SJCRH30 (cell line): ENCODE measurements at places on chromosomes 1 and 21. TPM values are rescaled to one million over a fixed set of nuclear protein-coding genes. Genes with fewer than 3 reads are reported as not detected.

The RAP1GAP gene
- total RNA-seq = 5.2 and 8.4 TPM in 2 replicates

- H3K4me3 ChIP-seq = no peak overlapping the region
- H3K4me1 ChIP-seq = no peaks in the 10 kb centered on the region
- no peak for DNase-seq
- no peak overlapping the region for H3K27ac ChIP-seq
These were observed 13.5 kb upstream of the LGR6 start for GRCh38 chr1:202179828-202180750.

- peak; percentile 26 for DNase-seq
- peaks cover 9% of the 10 kb centered on the region for H3K4me1 ChIP-seq
- peak overlapping the region; percentile 94 for H3K4me3 ChIP-seq
- no peaks in the 10 kb centered on the region for H3K27me3 ChIP-seq
- H3K27ac ChIP-seq = no peak overlapping the region
- H3K36me3 ChIP-seq = no peaks in the 10 kb centered on the region
These were observed 974 bp upstream of the FNBP1L start for GRCh38 chr1:93446837-93447451.

The APH1A gene
- total RNA-seq = 93.6 and 95.6 TPM in 2 replicates

GRCh38 chr1:38699330-38700076, 160.1 kb downstream of the RRAGC start:
- no peak overlapping the region for H3K4me3 ChIP-seq
- H3K36me3 ChIP-seq = no peaks in the 10 kb centered on the region
- no peaks in the 10 kb centered on the region for H3K27me3 ChIP-seq

DNA sequence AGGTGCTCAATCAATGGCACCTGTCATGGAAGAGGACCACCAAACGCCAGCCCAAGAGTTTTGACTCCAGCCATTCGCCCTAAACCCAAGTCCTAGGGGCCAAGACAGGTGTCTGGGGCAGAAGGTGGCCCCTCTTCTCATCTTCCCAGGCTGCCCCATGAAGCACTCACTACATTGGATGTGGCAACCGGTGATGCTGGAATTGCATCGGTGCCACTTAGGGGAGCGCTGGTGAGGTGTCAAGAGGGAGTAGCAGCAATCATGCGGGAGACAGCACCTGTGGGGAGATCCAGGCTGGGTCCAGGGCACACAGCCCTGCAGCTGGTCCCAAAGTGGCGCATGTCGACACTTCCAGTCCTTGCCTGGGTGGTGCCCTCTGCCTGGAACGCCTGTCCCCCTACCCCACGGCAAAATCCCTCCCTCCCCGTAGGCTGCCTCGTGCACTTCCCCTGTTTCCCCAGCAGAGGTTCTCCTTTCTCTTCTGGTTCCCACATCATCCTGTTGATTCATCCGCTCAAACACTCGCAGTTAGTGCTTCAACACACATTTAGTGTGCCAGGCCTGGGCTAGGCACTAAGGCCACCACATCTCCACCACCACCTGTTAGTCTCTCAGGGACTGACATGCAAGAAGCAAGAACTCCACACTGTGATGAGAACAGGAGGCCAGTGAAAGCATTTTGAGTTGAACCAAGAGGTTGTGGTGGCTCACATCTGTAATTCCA, 18.5 kb downstream of the PLA2G2D start:
- H3K27me3 ChIP-seq = peaks cover 10% of the 10 kb centered on the region
- no peaks in the 10 kb centered on the region; the same call in 1 of the 2 replicates for H3K4me1 ChIP-seq
- H3K36me3 ChIP-seq = no peaks in the 10 kb centered on the region

- DNase-seq = no peak
- H3K4me1 ChIP-seq = no peaks in the 10 kb centered on the region
- no peak overlapping the region for H3K4me3 ChIP-seq
- H3K27ac ChIP-seq = no peak overlapping the region
- H3K27me3 ChIP-seq = no peaks in the 10 kb centered on the region
These were observed 25.6 kb downstream of the LRRC41 start for GRCh38 chr1:46277658-46278373.
